ENCODE measurements at places on chromosomes 7 and 10.

- DNase-seq: no peak
Observed at GRCh38 chr7:55884321-55884720, 2.9 kb upstream of the ZNF713 start.

GRCh38 chr10:124182088-124182541, 88.7 kb upstream of the CHST15 start:
- no peak for DNase-seq

- no peak for DNase-seq
Observed at GRCh38 chr10:98555021-98555619, 108.4 kb upstream of the HPS1 start.

DNA sequence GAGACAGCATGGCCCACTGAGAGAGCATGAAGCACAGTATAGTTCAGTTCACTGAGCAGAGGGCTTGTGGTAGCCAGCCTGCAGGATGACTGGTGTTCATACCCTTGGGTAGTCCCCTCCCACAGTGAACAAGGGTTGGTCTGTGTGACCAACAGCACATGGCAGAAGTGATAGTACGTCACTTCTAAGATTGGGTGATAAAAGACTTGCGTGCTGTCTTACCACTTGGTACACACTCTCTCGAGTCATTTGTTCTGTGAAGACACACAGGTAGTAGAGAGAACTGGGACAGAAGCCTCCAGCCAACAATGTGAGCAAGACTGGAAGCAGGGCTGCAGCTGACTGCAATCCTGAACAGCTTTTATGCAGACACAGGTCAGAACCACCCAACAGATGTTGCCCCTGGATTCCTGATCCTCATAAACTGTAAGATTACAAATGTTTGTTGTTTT, 14.6 kb downstream of the EPC1 start:
- no peak for DNase-seq

- no peak for DNase-seq
Observed at GRCh38 chr7:2484868-2485267, 8.7 kb upstream of the GRIFIN start.

DNA sequence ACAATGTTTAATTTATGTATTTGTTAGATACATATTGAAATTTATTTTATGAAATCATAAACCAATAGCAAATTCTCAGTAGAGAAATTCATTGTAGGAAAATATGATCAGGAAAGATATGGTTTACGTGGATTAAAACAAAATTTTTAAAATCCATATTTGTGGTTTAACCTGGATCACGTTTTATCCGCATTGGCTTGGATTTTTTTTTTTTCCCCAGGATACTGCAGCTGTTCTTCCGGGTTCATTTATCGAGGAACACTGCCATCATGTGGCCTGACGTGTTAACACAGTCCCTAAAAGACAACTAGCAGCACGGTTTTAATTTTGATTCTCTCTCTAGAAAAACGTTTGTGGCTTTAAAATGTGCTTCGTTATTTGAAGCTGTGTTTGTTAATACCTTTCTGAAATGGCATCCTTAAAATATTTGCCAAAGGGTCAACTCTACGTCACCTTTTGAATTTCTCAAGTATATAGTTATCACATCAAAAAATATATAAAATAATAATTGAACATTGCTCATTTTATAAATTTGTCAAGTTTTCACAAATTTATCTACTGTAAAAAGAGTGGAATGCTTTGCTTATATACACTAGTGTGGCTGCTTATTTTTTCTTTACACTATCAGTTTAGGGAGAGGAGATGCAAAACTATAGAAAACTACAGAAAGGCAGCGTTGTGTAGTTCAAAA, 8.7 kb upstream of the ASB4 start:
- peak; percentile 89 for DNase-seq

- DNase-seq: no peak
Observed at GRCh38 chr7:27098578-27099451, 3.0 kb upstream of the HOXA1 start.

- DNase-seq: no peak
Observed at GRCh38 chr7:127890726-127891125, 140.5 kb downstream of the LRRC4 start.

Measured in choroid plexus epithelial cell (primary cell).